ENCODE measurements at places on chromosomes 4 and X. TPM values are rescaled to one million over a fixed set of nuclear protein-coding genes. Genes with fewer than 3 reads are reported as not detected.

- no peak for DNase-seq
These were observed 53.8 kb upstream of the LSM6 start for GRCh38 chr4:146121757-146122156.

SPANXA2 gene
- not detected for total RNA-seq

HS3ST1 gene
- 0.60 TPM for total RNA-seq

GRCh38 chrX:134907302-134907701 is 83.5 kb upstream of the SMIM10 start:
- no peak for DNase-seq

TLL1 gene
- total RNA-seq, result not detected

SLITRK4 gene
- not detected for total RNA-seq

SPARCL1 gene
- not detected for total RNA-seq

- no peak for DNase-seq
These were observed 88.5 kb downstream of the PDS5A start for GRCh38 chr4:39889226-39889625.

EDA gene
- 1.6 TPM for total RNA-seq

EDNRA gene
- not detected for total RNA-seq

ARMCX2 gene
- total RNA-seq, result 19.8 TPM

RASL11B gene
- 0.73 TPM for total RNA-seq

CENPI gene
- 1.3 TPM for total RNA-seq

GRCh38 chrX:115260330-115260729 is 26.4 kb upstream of the LRCH2 start:
- no peak for DNase-seq

DNA sequence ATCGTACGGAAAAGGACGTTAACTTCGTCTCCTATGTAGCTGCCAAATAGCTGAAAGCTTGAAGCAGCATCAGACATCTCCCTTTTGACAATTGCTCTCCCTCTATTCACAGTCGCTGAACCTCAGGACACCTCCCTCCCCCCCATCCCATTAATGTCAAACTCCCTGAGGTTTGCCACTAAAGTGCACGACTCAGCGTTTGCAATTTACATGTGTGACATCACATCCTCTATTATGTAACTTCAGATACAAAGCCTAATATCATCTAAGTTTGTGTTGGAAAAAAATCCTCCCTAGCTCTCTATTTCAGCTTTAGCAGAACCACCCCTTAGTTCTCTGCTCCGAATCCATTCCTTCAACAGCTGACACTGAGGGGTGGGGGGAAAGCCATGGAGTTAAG is 5.5 kb upstream of the NR3C2 start:
- DNase-seq, result peak; percentile 68

- no peak for DNase-seq
These were observed 580.6 kb downstream of the EPHA5 start for GRCh38 chr4:65089666-65090065.

DNA sequence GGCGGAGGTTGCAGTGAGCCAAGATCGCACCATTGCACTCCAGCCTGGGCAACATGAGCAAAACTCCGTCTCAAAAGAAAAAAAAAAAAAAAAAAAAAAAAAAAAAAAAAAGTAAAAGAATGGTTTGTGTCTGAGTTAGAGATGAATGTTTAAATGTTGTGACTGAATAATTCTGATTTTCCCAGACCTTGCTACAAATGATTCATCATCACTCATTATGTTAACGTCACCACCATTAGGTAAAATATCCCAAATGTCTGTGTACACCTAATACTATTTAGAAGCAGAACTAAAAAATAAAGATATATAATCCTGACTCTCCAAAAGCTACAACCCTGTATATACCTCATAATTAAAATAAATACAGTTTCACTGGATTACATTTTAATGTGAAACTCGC is 70.8 kb downstream of the HHIP start:
- DNase-seq, result no peak

HOPX gene
- total RNA-seq, result 5.9 TPM

- no peak for DNase-seq
These were observed 169.7 kb downstream of the PDHA2 start for GRCh38 chr4:96009427-96010119.

DNA sequence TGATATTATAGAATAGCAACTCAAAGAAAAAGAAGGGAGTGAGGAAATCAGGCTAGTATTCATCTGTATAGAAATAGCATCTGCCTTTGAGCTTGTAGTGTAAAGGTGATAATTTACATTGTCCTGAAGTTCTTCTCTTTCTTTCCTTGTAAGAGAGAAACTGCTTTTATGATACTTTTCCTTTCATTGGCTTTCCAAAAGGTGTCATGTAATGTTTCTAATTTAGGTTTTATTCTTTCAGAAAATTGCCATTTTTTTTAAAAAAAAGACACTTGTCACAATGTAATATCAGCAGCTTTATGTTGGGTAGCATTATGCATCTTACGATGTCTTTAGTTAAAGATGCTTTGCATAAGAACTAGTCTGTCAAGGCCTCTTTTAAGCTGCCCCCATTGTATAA is 1153.8 kb upstream of the PCDH7 start:
- DNase-seq, result no peak

DNA sequence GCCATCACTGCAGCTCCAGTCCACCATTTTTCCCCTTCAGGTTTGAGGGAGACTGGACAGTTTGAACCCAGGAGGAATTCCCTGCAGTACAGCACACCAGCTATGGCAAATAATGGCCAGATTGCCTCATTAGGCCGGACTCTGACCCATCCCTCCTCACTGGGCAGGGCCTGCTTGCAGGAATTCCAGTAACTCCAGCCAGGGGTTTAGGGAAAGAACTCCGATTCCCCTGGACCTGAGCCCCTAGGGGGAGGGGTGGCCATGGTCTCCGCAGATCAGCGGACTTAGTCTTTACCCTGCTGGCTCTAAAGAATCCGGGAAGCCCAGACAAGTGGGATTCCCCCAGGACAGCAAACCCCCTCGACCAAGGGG is 342.8 kb downstream of the DMD start:
- no peak for DNase-seq

KIAA1210 gene
- total RNA-seq, result not detected

DNA sequence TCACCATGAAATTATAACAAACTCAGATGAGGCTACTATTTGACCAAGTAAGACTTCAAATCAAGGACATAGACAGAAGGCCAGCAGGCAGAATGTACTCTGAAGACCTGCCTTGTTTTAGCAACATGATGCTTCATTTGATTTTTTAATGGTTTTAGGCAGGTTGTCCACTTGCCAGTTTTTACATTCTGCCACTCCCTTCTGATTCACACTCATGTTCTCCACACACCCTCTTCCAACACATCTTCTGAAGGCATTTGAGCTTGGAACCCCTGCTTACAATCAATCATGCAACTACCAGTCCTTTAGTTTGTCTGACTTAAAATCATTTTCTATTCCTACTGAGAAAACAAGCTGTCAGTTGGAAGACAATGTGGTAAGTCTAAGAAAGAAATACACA is 114.9 kb upstream of the SMIM31 start:
- no peak for DNase-seq

DNA sequence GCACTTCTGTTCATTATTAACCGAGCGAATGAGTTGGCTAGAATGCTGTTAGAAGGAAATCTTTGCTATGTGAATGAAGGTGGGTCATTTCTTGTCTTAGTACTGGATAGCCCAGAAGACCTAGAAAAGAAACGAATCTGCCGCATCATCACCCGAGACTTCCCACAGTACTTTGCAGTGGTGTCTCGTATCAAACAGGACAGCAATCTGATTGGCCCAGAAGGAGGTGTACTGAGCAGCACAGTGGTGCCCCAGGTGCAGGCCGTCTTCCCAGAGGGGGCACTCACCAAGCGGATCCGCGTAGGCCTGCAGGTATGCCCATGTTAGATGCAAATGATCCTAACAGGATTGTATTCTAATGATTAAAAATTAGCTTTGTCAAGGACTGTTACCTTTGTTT is 286.3 kb downstream of the ANK2 start:
- DNase-seq, result no peak

DNA sequence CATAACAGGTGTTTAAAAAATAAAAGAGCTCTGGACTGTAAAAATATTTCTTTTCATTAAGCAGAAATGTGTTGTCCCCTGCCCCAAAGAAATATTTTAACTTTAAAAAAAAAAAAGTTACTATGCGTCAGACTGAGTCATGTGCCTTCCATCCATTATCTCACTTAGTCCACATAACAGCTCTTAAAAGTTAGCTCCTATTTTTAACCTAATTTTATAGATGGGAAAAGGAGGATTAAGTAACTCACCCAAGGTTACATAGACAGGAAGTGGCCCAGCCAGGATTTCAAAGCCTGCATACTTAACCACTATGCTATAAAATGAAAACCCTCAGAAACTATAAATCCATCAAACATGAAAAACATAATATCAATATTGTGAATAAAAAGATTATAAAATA is 97.7 kb downstream of the MANBA start:
- DNase-seq, result no peak

GRCh38 chr4:168152837-168153500 is 60.6 kb downstream of the ANXA10 start:
- no peak for DNase-seq

- DNase-seq, result no peak
These were observed 126.8 kb upstream of the CXorf66 start for GRCh38 chrX:140092121-140092520.

XK gene
- not detected for total RNA-seq

STBD1 gene
- total RNA-seq, result 0.49 TPM

GRCh38 chr4:37735578-37735977 is 49.4 kb upstream of the RELL1 start:
- no peak for DNase-seq

DNA sequence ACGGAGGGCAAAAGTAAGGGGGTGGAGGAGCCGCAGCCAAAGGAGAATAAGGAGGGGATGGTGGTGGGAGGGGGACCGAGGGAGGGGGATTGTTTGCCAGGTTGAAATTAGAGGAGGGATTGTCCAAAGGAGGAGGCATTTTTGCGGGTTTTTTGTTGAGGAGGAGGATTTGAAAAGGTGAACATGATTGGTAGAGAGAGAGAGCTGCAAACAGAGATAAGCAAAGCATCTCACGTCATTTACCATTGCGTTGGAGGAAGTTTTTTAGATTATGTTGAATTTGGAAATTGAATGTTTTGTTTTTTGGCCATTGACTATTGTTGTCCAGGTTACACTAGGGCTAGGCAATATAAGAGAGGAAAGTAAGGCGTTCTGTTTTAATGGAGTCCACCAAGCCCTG is 54.5 kb upstream of the ABCB7 start:
- DNase-seq, result no peak

GRCh38 chrX:123749643-123750042 is 16.8 kb upstream of the THOC2 start:
- DNase-seq, result no peak

DUSP21 gene
- not detected for total RNA-seq

GRCh38 chr4:8409264-8410065 is 31.1 kb downstream of the ACOX3 start:
- no peak for DNase-seq

DNA sequence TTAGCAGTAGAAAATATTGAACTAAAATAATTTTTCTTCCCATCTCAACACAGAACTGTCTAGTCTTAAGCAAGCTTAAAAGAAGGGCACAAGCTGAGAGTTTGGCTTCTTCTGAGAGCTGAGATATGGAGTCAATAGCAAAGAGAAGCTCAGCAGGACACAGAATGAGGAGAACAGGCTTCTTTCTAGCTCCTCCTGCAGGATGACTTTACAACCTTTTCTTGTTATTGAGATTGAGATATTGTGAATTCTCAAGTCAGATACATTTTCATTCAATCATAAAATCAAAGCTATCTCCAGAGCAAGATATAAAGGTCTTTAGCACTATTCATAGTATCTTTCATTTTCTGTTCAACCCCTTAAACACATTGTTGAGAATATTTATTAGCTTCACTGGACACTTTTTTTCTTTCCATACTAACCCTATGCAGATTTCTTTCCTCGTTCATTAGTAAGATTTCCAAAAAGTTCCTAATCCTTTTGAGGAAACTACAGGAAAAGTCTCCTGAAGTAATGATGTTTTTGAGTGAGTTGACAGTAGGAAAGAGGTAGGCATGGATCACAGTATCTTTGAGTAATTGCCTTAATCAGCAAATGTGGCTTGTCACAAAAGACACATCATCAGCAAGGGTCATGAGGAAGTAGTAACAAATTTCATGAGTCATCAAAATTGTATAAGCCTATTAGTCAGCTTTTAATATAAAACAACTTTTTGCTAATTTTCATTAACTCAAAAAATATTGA is 17.8 kb upstream of the CXCL3 start:
- DNase-seq, result no peak

DNA sequence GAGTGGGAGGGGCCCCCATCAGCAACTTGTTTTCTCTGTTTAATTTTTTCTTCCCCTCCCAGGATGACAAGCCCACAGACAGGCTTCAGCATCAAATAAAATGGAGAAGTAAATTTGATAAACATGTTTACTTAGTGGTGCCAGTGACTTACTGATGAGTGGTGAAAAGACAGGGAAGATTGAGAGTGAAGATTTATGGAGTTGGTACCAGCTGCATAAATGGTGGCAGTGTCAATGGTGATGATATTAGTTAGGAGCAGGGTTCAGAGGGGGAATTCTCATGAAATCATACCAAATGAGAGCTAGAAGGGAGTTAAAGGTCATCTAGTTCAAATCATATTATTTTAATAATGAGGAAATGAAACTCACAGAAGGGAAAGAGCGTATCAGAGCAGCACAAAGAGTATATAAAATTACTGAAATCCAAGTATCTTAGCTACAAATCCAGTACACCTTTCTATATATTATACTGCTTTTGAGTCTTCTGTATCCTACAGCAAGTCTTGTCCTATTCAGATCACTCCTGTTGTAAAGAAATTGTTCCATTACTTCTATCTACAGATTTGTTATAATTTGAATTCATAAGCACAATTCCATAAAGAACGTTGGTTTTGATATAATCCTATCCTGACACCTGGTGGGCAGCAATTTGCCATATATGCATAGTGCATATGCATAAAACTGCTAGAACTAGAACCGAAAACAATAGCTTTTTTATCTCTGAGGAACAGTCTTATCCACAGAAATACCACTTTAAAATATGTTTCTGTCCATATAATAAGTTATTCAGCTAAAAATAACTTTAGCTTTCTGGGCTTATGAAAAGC is 5.0 kb downstream of the P2RY10 start:
- no peak for DNase-seq

- no peak for DNase-seq
These were observed 86.9 kb downstream of the EGF start for GRCh38 chr4:109999585-109999912.

BEX2 gene
- 30.3 TPM for total RNA-seq

DNA sequence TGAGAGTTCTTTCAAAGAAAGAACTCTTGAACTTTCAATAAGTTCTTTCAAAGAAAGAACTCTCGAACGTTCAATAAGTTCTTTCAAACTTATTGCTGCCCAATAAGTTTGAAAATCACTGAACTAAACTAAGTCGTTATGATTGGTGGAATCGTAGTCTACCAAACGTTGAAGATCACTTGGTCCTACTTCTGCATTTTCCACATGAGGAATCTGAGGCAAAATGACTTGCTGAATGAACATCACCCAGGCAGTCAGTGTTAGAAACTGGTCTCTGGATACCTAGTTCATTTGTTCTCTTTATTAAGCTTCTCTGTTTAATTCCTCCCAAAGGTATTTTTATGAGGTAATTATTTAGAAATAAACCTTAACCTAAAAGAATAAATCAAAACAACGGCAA is 7.1 kb upstream of the CNOT6L start:
- no peak for DNase-seq

GRCh38 chrX:74911494-74911893 is 13.8 kb downstream of the NEXMIF start:
- DNase-seq, result no peak

GRCh38 chrX:85203461-85203970 is 40.1 kb downstream of the SATL1 start:
- no peak for DNase-seq

ATP2B3 gene
- total RNA-seq, result not detected

MTTP gene
- not detected for total RNA-seq

NXF2B gene
- not detected for total RNA-seq
